Fibroblast of the aortic adventitia (primary cell): ENCODE measurements at places on chromosomes 11 and 22. TPM values are rescaled to one million over a fixed set of nuclear protein-coding genes. Genes with fewer than 3 reads are reported as not detected.

LRRN4CL gene
- 39.0 and 62.0 TPM in 2 replicates for total RNA-seq

NLRP10 gene
- 1.7 and 6.8 TPM in 2 replicates for total RNA-seq

CHKA gene
- 5.2 and 8.3 TPM in 2 replicates for total RNA-seq

ENTHD1 gene
- not detected in 2 replicates for total RNA-seq

TCN2 gene
- 13.9 and 17.7 TPM in 2 replicates for total RNA-seq

SLC43A1 gene
- total RNA-seq: 11.4 and 15.3 TPM in 2 replicates

VWCE gene
- total RNA-seq: 7.4 and 13.9 TPM in 2 replicates

NELL1 gene
- total RNA-seq: not detected in 2 replicates

OR5P2 gene
- not detected in 2 replicates for total RNA-seq

NAGA gene
- 14.8 and 39.5 TPM in 2 replicates for total RNA-seq

TRPM5 gene
- total RNA-seq: not detected in 2 replicates

CEND1 gene
- total RNA-seq: 0.65 and 1.2 TPM in 2 replicates

EHD1 gene
- total RNA-seq: 68.1 and 113 TPM in 2 replicates

PHLDB1 gene
- 49.1 and 93.5 TPM in 2 replicates for total RNA-seq

SCGB1D2 gene
- not detected in 2 replicates for total RNA-seq

TSGA10IP gene
- not detected in 2 replicates for total RNA-seq

MS4A18 gene
- total RNA-seq: not detected in 2 replicates

LRRC74B gene
- total RNA-seq: not detected in 2 replicates

MS4A2 gene
- total RNA-seq: 0.16 TPM in 1 of 2 replicates, not detected in the other

WEE1 gene
- total RNA-seq: 26.3 and 51.1 TPM in 2 replicates

LTBP3 gene
- total RNA-seq: 47.3 and 147 TPM in 2 replicates

PRG3 gene
- not detected in 2 replicates for total RNA-seq

OR2AT4 gene
- under 0.01 TPM in 1 of 2 replicates, not detected in the other for total RNA-seq

GAL gene
- not detected in 2 replicates for total RNA-seq

NLRP14 gene
- 0.18 TPM in 1 of 2 replicates, not detected in the other for total RNA-seq

SELENOM gene
- total RNA-seq: 82.0 and 97.9 TPM in 2 replicates

BARX2 gene
- total RNA-seq: not detected in 2 replicates

POLD3 gene
- total RNA-seq: 12.8 and 26.8 TPM in 2 replicates

GGTLC2 gene
- total RNA-seq: not detected in 2 replicates

MMP27 gene
- 0.18 TPM in 1 of 2 replicates, not detected in the other for total RNA-seq

ACR gene
- not detected in 2 replicates for total RNA-seq

C11orf86 gene
- total RNA-seq: not detected in 2 replicates

ZNF214 gene
- total RNA-seq: 2.9 and 5.2 TPM in 2 replicates

APOA1 gene
- total RNA-seq: 0.72 and 70.3 TPM in 2 replicates

AASDHPPT gene
- 30.7 and 52.3 TPM in 2 replicates for total RNA-seq

C22orf42 gene
- total RNA-seq: not detected in 2 replicates

ROBO4 gene
- 1.3 and 3.3 TPM in 2 replicates for total RNA-seq

MS4A14 gene
- not detected in 2 replicates for total RNA-seq

KCNK7 gene
- total RNA-seq: 0.09 and 0.65 TPM in 2 replicates

DDB1 gene
- total RNA-seq: 290 and 382 TPM in 2 replicates

CD248 gene
- 99.1 and 193 TPM in 2 replicates for total RNA-seq

SLC22A9 gene
- not detected in 2 replicates for total RNA-seq

STK33 gene
- total RNA-seq: 1.1 and 3.8 TPM in 2 replicates

TOMT gene
- total RNA-seq: not detected in 2 replicates

TRIM49D2 gene
- not detected in 2 replicates for total RNA-seq

SMIM38 gene
- total RNA-seq: 0.09 and 0.33 TPM in 2 replicates

RAG2 gene
- not detected in 2 replicates for total RNA-seq

ATXN10 gene
- total RNA-seq: 130 and 261 TPM in 2 replicates

SLC39A13 gene
- 28.5 and 47.5 TPM in 2 replicates for total RNA-seq
